Body of pancreas (tissue), 4 donors: ENCODE measurements at places on chromosomes 7 and 10.

DNA sequence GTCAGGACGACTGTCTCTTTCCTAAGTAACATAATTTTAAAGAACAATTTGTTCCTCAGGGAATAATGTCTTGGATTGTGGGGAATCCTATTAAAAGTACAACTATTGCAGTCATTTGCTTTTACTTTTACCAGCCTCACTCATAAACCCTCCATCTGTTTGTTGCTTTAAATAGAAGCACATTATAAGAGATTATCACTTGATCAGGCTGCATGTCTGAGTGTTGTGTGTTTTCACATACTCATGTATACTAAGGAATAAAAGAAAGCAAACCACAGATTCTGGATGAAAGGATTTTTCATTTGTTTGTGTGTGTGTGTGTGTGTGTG is 1077.8 kb downstream of the KCNMA1 start:
- H3K27me3 ChIP-seq: no peaks in the 10 kb centered on the region
- H3K27ac ChIP-seq: no peak overlapping the region
- DNase-seq: no peak
- no peak overlapping the region for H3K4me3 ChIP-seq
- no peaks in the 10 kb centered on the region for H3K36me3 ChIP-seq

DNA sequence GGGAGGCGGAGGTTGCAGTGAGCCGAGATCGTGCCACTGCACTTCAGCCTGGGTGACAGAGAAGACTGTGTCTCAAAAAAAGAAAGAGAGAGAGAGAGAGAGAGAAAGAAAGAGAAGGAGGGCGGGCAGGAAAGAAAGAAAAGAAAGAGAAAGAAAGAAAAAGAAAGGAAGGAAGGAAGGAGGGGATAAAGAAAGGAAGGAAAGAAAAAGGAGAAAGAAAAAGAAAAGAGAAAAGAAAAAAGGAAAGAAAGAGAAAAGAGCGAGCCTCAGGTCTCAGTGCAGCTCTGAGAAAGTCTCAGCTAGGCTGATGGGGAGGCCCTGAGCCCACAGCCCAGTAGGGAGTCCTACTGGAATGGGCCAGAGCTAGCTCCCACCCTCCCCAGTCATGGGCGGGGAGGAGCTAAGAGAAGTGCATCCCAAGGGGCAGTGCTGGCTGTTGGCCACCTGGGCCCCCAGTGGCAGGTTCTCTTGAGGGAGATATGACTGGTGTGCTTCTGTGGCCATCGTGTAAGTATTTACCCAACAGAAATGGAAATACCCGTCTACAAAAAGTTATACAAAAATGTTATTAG is 69.3 kb downstream of the ABRAXAS2 start:
- no peaks in the 10 kb centered on the region for H3K4me1 ChIP-seq
- no peaks in the 10 kb centered on the region for H3K36me3 ChIP-seq
- no peak overlapping the region for H3K4me3 ChIP-seq
- H3K27me3 ChIP-seq: no peaks in the 10 kb centered on the region
- no peak overlapping the region for H3K27ac ChIP-seq

DNA sequence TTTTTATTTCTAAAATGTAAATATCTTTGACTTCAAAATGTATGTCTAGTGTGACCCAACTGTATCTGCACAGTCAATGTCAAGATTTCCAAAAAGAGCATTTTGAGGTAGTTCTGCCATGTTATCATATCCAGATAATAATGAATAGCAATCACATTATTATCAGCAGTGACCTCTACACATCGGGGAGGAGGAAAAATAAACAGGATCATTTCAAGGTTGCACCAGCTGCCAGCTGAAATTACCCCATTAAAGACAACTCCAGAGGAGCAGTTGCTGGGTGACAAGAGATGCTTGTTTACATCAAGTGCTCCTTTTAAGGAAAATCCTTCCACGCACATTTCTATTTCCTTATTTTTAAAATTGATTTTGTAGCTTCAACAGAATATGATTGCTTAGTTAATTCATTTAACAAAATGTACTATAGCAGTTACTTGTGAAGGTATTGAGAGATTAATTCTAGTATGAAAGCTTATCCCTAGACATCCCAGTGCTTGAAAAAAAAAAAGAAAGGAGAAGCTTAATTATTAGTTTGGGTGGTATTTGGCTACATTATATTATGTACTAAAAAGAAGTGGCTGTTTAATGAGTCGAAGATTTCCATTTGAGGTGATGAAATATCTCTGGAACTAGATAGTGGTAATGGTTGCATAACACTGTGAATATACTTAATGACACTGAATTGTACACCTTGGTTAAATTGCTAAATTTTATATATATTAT is 19.3 kb upstream of the SLC35G1 start:
- H3K4me3 ChIP-seq: no peak overlapping the region
- no peak overlapping the region for H3K27ac ChIP-seq
- DNase-seq: no peak
- no peaks in the 10 kb centered on the region for H3K36me3 ChIP-seq

DNA sequence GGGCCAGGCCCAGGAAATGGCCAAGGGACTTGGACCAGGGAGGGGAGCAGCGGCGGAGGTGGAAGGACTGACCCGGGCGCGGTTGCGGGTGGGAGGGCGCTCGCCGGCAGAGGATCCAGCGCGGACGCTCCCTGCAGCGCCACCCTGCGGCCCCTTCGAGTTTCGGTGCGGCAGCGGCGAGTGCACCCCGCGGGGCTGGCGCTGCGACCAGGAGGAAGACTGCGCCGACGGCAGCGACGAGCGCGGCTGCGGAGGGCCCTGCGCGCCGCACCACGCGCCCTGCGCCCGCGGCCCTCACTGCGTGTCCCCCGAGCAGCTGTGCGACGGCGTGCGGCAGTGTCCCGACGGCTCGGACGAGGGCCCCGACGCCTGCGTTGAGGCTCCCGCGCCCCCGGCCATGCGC is 16.8 kb upstream of the ZNF467 start:
- no peak overlapping the region for H3K27ac ChIP-seq
- no peaks in the 10 kb centered on the region for H3K27me3 ChIP-seq
- no peak overlapping the region for H3K4me3 ChIP-seq
- H3K4me1 ChIP-seq: peaks cover 9% of the 10 kb centered on the region
- no peaks in the 10 kb centered on the region for H3K36me3 ChIP-seq
- DNase-seq: peak; percentile 38

DNA sequence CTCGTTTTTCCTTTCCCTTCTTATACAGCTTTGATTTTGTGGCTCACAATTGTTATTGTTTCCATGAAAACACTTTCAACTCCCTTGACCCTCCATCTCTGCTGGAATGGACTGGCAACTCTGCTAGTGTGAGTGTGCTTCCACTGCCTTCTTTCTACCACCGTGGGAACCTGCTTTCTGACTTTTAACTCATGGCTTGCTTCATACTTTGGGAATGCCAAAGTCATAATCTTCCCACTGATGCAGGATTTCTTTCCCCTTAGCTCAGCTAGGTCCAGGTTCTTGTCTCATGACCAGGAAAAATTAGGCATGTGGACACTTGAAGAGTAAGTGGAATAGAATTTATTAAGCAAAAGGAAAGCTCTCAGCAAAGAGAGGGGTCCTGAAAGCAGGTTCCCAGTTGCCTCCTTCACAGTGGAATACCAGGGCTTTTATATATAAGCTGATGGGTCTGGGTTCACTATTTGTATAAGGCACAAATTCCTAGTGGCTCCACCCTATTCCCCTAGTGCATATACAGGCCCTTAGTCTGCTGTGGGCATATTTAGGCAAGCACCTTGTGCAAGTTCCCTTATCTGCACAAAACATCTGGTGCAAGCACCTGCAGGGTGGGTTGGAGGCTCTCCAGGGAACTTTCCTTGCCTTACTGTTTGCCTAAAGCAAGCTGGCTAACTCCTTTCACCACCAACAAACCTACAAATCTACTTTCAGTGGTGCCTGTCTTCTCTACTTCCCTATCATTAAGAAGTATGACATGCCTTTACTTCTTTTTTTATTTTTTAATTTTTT is 119.5 kb downstream of the CFAP58 start:
- no peaks in the 10 kb centered on the region for H3K36me3 ChIP-seq
- H3K27ac ChIP-seq: no peak overlapping the region
- H3K4me1 ChIP-seq: no peaks in the 10 kb centered on the region

GRCh38 chr7:50687096-50687495 is 95.6 kb downstream of the GRB10 start:
- H3K4me3 ChIP-seq: no peak overlapping the region
- no peaks in the 10 kb centered on the region for H3K36me3 ChIP-seq
- H3K4me1 ChIP-seq: peaks cover 56% of the 10 kb centered on the region
- no peak for DNase-seq

DNA sequence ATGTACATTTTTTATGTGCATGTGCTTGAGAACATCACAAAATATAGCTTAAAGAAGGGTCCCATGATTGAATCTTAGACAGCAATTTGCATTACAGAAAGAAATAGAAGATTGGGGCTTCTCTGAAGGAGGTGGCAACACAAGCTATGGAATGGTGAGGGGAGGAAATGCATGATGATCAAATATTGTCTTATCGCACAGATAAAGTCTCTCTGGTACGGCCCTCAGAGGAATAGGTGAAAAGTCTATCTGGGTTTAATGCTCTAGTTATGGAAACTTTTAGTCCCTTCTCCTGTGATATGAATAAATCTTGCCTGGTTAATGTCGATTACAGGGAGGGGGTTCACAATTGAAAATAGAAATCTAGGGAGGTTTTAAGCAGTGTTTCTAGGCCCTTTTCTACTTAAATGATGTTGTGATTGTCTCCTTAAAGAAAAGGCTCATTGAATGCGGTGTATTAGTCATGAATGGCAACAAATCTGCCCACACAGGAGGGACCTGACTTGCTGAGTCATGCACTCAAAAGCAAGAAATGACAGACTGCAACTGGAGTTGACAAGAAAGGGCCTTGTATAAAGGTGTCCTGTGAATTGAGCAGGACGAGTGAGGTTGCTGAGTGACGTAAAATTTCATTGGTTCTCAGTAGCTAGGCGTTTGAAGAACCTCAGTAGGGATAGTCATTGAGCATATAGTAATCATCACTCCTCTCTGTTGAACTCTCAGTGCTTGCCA is 133.4 kb upstream of the CSTF2T start:
- DNase-seq: no peak
- no peak overlapping the region for H3K27ac ChIP-seq
- H3K27me3 ChIP-seq: no peaks in the 10 kb centered on the region
- no peaks in the 10 kb centered on the region for H3K36me3 ChIP-seq

GRCh38 chr7:80216996-80217842 is 82.6 kb downstream of the GNAI1 start:
- H3K4me3 ChIP-seq: no peak overlapping the region
- H3K27ac ChIP-seq: no peak overlapping the region
- H3K27me3 ChIP-seq: no peaks in the 10 kb centered on the region
- no peaks in the 10 kb centered on the region for H3K36me3 ChIP-seq
- no peaks in the 10 kb centered on the region for H3K4me1 ChIP-seq

DNA sequence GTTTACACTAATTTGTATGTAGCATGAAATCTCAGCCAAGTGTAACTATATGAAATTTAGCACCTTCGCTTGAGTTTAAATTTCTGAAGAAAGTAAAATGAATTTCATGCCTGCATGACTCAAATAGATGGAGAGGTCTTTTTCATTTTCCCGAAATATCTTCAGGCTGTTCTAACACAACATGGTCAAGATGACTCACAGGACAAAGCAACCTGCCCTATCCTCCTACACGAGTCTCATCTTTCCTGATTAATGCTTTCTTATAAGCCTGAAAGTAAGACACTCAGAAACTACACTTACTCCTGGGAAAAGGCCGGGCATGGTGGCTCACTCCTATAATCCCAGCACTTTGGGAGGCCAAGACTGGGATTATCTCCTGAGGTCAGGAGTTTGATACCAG is 41.2 kb downstream of the CH25H start:
- H3K27me3 ChIP-seq: no peaks in the 10 kb centered on the region
- H3K4me3 ChIP-seq: no peak overlapping the region
- H3K36me3 ChIP-seq: no peaks in the 10 kb centered on the region

DNA sequence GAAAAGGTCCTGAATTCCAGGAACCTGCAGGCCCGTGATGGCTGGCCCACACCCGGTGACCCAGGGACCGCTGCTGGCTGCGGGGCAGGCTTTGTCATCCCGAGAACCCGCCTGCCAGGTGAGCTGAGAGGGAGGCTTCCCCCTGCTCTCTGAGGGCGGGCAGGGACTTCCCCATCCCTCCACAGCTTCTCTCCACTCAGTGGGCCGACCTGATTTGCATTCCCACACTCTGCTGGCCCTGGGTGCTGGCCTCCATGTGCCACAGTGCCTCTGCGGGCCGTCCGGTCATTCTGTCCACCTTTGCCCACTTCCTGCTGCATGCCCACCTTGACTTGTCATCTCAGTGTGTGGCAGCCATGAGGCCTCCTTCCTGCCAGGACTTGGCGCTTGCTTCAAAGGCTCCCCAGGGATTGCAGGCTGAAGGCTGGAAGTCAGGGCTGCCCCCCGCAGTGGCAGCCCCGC is 35.3 kb downstream of the PALD1 start:
- no peaks in the 10 kb centered on the region for H3K36me3 ChIP-seq
- H3K27ac ChIP-seq: peak overlapping the region; percentile 47
- DNase-seq: peak; percentile 57
- H3K4me3 ChIP-seq: no peak overlapping the region

DNA sequence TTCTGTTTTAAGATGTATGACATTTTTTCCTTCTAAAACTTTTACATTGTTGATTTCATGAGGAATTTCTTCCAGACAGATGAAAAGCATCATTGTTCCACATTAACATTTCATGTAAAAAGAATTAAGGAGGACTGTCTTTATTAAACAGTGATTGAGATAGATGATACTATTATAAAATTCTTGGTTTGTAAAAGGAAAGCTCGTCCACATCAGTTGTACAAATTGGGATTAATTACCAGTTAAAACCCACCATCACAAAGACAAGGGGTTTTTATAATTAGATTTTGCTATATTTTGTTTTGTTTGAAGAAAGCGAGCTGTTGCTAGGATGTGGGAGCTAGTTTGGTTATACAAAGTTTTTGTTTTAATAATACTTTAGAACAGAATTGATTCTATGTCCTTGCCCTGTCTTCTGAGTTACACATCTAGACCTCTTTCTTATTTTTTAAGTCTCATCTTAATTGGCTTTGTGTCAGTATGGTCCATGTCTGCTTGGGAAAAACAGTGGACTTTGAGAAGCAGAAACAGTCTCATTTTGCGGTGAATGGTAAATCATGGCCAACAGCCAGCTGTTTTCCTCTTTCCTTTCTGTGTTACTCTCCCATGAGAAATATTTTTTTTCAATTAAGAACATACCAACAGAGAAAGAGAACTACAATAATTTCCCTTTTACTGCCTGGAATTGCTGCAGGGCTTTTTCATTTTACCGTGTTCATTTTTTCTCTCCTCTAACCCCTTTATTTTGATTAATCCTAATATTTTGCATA is 3.2 kb downstream of the TES start:
- H3K4me1 ChIP-seq: peaks cover 37% of the 10 kb centered on the region
- no peak overlapping the region for H3K27ac ChIP-seq
- H3K27me3 ChIP-seq: no peaks in the 10 kb centered on the region
- H3K36me3 ChIP-seq: no peaks in the 10 kb centered on the region
- H3K4me3 ChIP-seq: no peak overlapping the region
- DNase-seq: peak; percentile 12

DNA sequence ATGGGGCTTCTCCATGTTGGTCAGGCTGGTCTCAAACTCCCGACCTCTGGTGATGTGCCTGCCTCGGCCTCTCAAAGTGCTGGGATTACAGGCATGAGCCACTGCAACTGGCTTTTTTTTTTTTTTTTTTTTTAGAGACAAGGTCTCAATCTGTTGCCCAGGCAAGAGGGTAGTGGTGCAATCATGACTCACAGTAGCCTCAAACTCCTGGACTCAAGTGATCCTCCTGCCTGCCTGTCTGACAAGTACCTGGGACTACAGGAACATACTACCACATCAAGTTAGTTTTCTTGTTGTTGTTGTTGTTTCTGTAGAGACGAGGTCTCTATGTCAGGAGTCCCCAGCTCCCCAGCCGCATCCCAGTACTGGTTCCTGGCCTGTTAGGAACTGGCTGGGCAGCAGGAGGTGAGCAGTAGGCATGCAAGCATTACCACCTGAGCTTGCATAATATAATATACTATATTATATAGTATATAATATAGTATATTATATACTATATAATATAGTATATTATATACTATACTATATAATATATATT is 55.7 kb downstream of the TPK1 start:
- no peaks in the 10 kb centered on the region for H3K27me3 ChIP-seq
- no peak overlapping the region for H3K4me3 ChIP-seq
- H3K4me1 ChIP-seq: no peaks in the 10 kb centered on the region
- no peak overlapping the region for H3K27ac ChIP-seq
- no peaks in the 10 kb centered on the region for H3K36me3 ChIP-seq
